ENCODE measurements at places on chromosomes 13 and 19.

DNA sequence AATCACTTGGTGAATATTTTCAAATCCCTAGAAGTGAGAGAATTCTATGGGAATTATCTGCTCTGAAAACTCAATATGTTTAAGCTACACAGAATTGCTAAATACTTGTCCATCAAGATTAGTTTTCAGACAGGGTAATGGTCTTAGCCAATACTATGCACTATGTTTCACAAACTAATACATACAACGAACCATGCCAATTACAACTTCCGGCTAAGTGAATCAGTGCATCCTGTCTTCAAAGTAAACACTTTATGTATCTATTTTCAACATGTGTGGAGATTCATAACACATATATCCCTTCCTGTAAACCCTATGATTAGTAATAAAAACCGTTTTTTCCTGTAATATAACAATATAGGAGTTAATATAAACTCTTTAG lies 181.5 kb downstream of the POSTN start:
- DNase-seq = no peak

DNA sequence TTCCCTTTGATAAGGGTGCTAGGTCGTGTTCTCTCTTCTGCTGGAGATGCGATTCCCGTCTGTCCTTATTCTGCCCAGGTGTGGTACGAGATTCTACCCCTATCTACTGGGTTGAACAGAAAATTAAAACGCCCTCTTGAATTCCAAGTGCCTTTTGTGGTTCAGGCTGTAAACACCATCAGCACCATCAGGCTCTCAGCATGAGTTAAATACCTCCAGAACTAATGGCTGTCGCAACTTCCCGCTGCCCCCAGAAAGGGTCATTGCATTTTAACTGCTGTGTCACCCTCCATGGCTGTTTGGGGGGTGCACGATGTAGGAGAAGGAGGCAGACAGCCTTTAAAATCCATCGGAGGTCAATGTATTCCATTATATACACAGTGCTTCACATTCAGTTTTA lies 177.4 kb downstream of the OXGR1 start:
- DNase-seq = peak; percentile 55

GRCh38 chr13:85373322-85373721 lies 425.9 kb downstream of the SLITRK6 start:
- no peak for DNase-seq

DNA sequence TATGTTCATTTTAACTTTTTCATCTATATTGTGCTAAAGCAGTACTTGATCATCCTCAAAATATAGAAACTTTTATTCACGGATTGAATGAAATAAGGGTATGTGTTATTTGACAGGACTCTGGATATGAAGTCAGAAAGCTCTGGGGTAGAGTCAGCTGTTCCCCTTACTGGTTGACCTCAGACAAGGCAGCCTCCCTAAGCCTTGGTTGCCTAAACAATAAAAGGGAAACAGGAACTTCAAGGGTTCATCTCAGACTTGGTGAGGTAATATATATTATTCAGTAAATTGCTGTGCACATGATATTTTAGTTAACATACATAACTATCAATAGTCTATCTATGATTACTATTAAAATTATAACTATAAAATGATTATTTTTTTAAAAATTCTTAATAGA lies 13.6 kb downstream of the POLR1D start:
- no peak for DNase-seq

DNA sequence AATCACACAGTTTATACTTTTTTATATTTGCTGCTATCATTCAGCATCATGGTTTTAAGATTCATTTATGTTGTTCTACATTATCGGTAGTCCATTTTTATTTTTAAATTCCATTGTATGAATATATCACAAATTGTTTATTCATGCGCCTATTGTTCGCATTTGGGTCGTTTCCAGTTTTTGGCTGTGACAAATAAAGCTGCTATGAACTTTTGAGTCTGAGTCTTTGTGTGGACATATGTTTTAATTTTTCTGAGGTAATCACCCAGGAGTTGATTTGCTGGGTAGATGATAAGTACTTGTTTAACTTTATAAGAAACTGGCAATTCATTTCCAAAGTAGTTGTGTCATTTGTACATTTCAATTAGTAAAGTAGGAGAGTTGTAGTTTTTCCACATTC lies 74.2 kb upstream of the CSNK1A1L start:
- no peak for DNase-seq

DNA sequence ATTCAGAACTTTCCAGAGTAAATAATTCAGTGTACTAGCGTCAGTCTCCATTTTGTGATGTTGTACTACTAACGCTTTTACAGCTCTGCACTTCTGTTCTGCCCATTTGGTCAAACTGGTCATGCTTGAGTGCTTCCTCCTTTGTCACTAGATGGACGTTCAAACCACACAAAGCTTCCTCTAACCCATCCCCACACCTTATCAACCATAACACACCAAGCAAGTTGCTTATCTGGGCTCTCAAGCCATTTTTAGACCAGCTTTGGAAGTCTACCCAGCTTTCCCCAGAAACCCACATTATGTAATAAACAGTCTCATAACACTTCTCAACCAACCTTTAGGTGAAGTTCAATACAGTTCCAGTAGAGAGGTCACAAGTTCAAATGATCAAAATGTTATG lies 2.3 kb upstream of the ZNF347 start:
- DNase-seq = no peak

GRCh38 chr13:58907347-58907746 lies 1256.4 kb downstream of the DIAPH3 start:
- no peak for DNase-seq

DNA sequence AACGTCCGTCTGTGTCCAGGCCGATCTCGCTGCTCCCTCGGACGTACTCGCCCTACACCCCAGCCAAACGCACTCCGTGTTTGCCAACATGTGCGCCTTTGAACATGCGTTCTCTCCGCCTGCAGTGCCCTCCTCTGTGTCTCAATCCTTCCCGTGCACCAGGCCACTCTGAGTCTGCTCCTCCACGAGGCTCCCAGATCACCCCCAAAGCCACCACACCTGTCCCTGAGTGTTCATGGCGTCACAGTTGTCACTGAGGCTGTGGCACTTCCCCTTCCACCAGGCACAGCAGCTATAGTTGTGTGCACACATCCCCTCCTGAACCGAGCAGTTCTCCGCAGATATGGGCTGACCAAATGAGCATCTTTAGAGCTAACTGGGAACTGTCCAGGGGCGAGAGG lies 35.6 kb downstream of the RASA3 start:
- DNase-seq = no peak

DNA sequence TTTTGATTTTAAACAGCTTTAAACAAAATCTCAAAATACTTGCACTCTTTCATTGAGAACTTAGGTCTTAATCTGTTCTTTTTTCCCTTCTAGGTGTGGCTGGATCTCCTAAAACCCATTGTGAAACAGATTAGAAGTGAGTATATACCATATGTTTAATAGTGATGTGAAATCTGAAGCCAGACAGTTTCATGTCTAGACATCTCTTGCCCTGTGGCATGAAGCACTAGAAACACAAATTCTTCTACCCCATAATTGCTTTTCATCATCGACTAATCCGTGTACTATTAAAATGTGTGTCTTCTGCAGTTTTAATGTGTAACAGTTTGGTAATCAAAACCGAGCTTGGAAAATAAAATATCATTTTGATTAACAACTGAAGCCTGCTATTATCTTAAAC lies 188.2 kb upstream of the RNF113B start:
- no peak for DNase-seq

GRCh38 chr19:49631610-49632192 lies 8.2 kb downstream of the RRAS start:
- no peak for DNase-seq

DNA sequence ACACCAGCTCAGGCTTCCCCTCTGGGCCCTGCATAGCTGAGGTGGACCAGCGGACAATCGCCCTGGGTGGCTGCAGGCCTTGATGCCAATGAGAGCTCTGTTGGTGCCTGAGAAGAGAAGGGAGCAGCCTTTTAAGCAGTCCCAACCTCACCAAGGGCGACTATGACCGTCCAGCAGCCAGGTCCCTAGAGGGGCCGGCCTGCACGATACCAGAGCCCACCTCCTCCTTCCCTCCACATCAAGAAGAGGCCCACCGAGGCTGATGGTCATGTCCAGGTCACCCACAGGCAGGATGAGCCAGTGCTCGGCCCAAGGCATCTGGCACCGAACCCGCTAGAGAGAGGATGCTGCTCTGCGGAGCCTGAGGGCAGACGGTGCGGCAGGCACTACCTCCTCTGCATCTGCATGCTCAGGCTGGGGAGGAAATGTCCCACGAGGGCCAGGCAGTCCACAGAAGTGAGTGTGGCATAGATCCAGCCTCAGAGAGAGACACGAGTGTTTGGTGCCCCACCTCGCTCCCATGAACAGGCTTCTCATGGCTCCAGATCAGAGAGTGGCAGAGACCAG lies 219.4 kb downstream of the TUBA3C start:
- DNase-seq = no peak

DNA sequence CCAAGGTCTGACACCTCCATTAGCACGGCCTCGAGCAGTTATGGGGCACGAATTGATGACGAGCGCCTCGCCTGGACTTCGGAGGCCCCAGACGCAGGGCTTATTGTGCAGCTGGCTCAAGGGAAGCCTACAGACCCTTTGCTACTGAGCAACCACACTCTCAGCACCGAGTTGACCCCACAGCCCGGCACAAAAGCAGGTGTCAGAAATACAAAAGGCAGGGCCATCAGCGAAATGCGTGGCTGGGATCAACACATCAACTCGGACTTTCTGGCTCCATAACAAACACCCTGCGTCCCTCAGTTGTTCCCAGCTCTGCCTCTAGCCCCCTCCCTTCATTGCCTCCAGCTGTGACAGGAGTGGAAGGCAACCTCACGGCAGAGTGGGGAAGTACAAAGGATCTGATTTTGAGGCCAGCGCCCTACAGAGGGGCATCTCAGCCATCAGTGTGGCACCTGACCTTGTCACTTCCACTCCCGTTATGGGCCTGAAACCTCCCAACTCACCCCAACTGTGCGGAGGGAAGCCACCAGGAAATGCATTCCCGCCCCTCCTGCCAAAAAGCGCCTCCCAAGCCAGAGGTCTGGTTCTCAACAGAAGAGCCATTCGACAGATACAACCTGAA lies 18.0 kb downstream of the PEPD start:
- no peak for DNase-seq

- DNase-seq = no peak
These were observed 162.6 kb downstream of the TEX29 start for GRCh38 chr13:111482806-111483620.

DNA sequence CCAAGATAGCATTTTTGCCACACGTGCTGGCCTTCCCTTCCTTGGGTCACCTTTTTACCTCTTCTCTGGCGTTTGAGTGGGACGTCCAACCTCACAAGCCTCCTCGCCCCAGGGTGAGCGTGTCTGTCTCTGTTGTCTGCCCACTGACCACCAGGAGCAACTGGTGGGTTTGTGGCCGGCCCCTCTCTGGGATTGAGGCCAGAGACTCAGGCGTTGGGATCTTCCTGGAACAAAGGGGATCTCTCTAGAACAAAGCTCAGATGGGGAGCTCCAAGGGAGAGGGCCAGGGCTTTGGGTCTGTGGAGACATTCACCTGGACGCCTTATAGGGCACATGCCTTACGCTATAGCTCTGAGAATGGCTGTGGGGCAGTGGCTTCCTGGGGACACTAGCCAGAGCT lies 17.4 kb downstream of the COMP start:
- no peak for DNase-seq

DNA sequence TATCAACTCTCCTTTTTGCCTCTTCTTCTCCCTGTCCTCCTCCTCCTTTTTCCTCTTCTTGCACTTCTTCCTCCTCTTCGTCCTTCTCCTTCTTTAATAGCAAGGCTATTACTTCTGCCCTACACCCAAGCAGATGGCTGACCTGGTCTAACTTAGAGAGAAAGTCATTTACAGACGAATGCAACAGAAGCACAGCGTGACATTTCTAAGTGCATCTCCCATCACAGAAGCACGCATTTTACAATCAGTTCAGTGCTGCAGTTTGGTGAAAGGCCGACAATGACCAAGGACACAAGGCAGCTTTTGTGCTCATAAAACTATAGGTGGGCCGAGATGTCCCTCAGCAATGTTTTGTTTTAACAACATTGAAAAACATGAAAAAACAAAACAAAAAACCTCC lies 231.5 kb downstream of the FGF14 start:
- DNase-seq = no peak

GRCh38 chr19:18097217-18097992 lies at the start of gene MAST3:
Gene MAST3, plus strand, starts transcription at chr19:18097778. Its CDS starts 15 bp downstream, at chr19:18097793.
- DNase-seq = no peak

DNA sequence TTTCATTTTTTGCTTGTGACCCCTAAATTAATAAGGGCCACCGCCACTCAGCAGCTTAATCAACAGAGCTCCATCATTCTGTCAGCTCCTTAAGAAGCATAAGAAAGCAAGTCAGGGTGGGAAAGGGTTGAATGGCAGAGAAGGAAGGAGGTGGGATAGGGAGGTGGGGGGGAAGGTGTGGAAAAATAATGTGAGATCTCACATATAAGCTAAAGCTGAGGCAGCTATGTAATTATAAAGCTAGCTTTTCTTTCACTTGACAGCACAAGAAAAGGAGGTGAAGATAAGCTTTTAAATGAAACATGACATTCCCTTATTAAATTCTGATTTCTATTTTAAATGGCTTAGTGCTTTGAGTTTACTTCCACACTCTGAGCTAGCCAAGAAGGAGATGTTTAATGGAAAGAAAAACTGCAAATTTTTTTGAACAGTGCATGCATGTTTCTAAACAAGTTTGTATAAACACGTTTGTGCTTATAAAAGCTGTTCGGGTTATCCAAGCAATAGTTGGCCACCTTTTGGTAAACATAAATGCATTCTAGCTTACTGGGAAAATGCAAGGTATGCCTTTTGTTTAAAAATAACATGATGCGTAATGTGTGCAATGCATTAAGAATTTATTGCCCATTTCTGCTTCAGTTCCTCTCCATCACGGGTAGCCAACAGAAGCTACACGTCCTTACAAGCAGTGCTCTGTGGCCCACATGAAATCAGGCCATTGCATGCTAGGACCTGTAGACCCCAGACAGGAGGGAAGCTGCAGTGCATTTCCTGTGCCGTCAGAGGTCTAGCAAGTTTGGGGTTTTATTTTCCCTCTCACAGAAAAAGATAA lies 96.2 kb downstream of the LHFPL6 start:
- no peak for DNase-seq

- DNase-seq = peak; percentile 71
These were observed 52.2 kb downstream of the RFC3 start for GRCh38 chr13:33870046-33870668.

DNA sequence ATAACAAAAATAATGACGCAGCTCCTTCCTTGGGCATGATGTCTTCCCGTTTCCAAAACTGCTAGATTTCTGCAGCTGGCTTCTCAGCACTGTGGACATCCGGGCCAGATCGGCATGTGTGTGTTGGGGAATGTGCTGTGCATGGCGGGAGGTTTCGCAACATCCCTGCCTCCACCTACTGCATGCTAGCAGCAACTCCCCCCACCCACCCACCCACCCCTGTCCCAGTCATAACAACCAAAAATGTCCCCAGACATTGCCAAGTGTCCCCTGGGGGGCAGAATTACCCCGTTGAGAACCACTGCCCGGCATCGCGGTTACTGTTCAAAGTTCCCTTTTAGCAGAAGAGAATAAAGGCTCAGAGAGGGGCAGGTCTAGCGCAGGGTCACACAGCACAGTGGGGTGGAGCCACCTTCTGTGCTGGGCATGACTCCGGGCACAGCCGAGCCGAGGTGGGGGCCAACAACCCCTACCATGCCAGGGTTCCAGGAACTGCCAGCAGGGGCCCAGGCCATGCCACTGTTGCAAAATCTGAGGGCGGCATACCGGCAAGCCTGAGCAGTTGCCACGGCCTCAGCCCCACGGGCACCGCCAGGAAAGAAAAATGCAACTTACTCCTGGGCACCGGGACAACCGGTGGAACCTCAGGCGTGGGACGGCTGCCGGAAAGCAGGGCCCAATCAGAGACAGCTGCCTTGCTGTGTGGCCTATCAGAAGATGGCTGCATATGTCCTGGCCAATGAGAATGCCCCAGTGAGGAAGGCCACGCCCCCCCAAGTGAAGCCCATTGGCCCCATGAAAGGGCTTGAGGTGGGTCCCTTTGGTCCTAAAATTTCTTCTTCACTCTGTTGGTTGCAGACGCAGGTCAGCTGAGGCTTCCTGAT lies 22.5 kb upstream of the NFIC start:
- no peak for DNase-seq
